ENCODE measurements at places on chromosomes 2 and 18.

- DNase-seq, result no peak
Measured at GRCh38 chr2:240437861-240438809, 2.7 kb downstream of the GPC1 start.

GRCh38 chr2:70565039-70565731 is 11.6 kb upstream of the TGFA start:
- no peak for DNase-seq

DNA sequence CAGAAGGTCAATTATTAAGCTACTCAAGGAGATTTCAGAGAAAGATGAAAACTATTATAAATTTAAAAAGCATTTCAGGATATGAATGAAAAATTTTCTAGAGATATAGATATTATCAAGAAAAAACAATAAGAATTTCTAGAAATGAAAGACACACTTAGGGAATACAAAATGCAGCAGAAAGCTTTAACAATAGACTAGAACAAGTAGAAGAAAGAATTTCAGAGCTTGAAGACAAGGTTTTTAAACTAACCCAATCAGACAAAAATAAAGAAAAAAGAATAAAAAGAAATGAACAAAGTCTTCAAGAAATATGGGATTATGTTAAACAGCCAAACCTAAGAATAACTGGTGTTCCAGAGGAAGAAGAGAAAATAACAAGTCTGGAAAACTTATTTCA is 34.4 kb downstream of the FLACC1 start:
- no peak for DNase-seq

DNA sequence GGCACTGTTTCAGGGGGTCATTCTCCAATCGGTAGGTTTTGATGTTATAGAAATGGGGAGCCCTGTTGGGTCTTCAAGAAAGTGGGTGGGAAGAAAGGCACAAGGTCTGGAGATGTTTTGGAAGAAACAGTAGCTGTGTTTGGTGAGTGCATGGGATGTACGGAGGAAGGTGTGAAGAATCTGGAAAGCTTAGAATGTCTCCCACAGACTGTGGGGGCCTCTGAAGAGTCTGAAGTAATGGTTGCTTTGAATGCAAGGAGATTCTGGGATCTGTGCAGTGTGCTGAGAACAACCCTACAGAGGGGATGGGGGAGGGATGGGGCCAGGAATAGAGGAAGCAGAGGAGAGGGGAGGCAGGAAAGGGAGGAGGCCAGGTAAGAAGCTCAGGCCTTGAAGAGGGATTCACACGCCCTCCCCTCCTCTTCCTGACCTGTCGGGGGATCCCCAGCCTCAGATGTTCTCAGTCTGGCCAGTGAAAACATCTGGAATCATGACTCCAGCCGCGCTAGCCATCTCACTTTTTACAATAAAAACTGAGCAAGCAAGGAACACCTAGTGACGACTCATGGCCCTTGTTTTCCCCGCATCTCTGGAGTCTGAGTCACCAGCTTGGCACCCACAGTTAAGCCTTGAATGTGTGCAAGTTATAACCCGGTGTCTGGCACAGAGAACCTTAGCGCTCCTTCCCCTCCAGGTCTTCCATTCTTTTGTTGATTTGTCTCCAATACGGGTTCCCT is 74.2 kb downstream of the SH3BP4 start:
- DNase-seq, result peak; percentile 59

DNA sequence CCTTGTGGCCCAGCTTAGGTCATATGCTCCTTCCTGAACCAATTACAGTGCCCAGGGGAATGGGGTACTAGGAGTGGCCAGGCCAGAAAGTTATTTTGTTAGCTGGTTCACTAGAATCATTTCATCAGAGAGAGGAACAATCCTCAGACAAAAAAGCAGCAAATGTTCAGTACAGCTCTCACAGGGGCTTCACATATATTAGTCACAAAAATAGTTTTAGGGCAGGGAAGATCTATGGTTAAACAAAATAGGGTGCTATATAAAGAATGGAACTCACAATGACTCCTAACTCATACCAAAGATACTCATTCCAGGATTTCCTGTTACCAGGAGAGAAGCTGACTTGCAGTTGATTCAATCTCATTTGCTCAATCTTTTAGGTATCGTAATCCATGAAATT is 71.0 kb downstream of the CWC22 start:
- DNase-seq, result no peak

DNA sequence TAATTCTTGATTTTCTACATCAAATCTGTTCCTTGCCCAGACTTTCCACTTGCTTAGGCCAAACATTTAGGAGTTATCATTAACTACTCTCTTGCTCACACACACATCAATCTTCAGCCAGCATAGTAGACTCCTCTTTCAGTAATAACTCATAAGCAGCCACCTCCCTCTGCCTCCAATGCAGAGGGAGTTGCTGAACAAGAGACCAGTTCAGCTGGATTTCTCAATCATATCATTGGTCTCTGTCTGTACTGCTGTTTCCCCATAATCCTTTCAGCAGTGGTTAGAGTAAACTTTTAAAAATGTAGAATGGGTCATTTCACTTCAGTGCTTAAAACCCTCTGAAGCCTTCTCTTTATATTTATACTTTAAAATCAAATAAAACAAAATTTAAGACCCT is 112.9 kb downstream of the SLC39A10 start:
- DNase-seq, result no peak

- DNase-seq, result no peak
Measured at GRCh38 chr2:208033701-208034502, 8.6 kb upstream of the PLEKHM3 start.

- no peak for DNase-seq
Measured at GRCh38 chr2:9939587-9940485, 11.7 kb upstream of the GRHL1 start.

GRCh38 chr18:21979171-21979560 is 190.2 kb upstream of the GATA6 start:
- no peak for DNase-seq

DNA sequence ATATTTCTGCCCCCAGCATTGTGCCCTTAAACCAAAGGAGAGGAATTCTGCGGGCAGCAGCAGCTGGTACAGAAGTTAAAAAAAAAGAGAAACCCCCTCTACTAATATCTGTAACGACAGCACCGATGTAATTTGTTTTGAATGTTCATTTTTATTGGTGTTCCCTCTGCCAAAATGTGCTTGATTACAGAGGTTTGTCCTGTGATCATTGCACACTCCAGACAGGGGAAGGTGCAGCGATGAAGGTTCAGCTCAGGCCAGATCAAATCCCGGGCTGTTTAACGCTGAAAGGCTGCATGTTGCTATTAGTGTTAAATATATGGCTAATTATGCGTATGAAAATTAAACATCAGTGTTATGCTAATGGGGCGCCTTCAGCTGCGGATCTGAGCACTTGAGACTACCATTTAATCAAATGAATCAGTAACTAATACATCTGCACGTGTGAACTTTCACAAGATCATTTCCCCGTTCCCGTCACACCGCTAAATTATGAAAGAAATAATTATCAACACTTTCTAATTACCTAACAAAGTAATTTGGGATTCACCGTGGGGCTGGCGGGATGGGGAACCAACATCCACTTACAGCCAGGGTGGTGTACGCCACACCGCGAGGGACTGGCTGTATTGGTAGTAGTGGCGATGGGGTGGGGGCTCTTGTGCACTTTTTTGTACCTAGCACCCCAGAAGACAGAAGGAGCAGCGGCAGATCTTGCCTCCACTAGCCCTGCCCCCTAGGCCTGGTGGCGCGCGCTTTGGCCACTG is 1.5 kb upstream of the DLX1 start:
- DNase-seq, result no peak

DNA sequence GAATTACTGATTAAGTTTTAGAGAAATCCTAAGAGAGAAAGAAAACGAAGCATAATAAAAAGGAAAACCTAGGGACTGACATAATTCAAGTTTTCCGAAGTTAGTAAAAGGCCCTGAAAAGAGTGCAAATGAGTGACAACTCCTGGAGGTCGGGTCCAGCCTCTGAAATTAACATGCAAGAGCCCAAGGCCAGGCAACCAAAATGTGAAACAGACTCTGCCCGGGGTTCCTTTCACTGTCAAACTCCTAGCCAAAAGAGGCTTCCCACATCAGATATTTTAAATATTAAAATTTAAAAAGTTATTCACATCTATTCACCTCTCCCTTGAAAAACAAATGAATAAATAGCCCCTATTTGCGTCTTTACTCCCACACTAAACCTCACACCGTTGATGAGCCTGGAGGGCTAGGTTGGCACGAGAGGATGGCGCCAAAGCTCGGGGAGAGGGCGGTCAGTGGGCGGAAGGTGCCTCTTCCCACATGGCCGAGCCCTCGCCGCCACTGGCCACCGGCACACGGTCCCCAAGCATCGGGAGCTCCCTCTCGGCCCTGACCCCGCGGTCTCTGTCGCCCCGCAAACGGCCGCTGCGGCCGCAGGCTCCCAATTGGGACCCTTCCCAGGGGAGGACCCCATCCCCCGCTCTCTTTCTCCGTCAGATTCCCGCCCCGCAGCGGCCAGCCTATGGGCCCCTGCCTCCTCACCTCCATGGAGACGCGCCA is 630 bp downstream of the PPM1G start:
- DNase-seq, result no peak

GRCh38 chr2:174044556-174044955 is 79.4 kb upstream of the SP3 start:
- DNase-seq, result no peak

- DNase-seq, result no peak
Measured at GRCh38 chr2:33485051-33485450, 8.6 kb downstream of the RASGRP3 start.

DNA sequence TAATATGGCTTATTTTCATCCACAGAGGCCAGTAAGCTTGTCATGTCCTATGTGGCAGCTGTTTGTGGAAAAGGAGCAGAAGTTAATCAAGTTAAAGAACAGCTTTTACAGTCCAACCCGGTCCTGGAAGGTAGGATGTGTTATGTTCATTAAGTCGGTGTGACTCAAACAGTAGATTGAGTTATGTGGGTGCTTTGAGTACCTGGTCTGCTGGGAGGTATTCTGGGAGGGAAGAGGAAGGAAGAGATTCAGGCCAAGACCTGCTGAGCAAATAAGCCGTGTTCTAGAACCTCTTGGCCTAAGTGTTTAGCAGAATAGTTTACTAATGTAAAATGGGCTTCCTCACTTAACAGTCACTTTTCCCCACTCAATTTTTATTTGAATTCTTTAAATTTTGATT is 96.2 kb downstream of the MYO1B start:
- DNase-seq, result no peak

DNA sequence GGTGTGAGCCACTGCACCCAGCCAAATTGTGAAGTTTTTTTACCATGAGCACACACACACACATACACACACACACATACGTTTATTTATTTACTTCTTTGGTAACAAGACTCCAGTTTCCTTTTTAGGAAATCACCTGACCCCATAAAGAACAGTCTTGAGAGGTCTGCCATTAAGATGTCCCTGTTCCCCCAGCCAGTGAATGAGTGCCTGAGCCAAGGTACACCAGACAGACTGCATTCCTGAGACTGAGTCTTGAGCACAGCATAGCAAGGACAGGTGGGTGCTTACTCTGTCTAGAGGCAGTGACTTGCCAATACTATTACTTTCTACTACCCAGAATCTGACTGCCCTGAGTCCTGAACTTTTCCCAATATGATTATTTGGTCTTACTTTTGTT is 167.2 kb upstream of the SATB2 start:
- DNase-seq, result no peak

DNA sequence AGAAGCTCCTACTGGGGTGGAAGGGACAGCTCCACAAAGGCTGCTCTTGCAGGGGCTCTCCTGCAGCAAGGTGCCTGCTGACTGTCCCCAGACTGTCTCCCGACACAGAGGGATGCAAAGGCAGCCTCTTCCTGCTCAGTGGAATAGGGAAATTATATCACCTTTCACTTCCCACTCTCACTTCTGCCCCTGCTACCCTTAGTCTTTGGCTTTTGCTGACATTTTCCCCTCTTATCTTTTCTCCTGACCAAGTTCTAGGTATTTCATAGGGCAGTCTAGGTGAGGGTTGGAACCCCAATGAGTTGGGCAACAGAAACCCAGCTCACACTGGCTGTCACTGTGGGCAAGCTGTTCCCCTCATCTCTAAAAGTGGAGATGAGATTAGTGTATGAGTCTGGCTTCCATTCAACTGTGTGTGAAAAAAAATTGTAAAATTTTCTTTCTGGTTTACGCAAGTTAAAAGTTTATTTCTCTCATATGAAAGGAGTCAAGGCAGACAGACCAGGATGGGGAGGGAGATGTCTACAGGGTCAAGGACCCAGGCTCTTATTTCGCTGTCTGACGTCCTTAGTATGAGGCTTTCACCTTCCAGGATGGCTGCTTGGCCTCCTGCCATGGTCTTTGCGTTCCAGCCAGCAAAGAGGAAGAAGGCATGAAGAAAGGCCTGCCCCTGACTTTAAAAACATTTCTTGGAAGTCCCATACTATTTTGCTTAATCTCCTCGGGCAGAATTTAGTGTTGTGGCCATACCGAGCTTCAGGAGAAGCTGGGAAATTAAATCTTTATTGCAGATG is 7.5 kb upstream of the MOCOS start:
- no peak for DNase-seq

DNA sequence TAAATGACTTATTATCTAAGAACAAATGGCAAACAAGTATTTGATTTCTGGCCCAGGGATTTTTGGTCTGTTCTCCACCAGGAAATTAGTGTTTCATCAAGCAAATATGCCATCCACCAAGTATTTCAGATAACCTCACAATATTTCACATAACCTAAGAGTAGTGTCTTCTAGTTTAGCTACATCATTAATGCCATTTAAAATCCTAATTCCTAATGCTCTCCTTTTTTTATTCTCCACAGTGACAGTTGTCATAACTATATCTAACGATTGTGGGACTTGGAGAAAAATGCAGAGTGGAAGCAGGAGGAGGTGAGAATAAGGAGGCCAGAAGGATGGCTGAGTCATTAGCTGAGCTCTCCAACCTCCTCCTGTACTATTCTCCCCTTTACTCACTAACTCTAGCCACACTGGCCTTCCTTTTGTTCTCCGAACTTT is 58.5 kb upstream of the CTLA4 start:
- DNase-seq, result no peak

- DNase-seq, result no peak
Measured at GRCh38 chr2:222878301-222878876, 17.6 kb downstream of the ACSL3 start.

- no peak for DNase-seq
Measured at GRCh38 chr18:56245866-56246580, 392.4 kb downstream of the TXNL1 start.

GRCh38 chr2:211477537-211478275 is 921.3 kb downstream of the CPS1 start:
- DNase-seq, result no peak

GRCh38 chr2:205461678-205462665 is 220.3 kb upstream of the NRP2 start:
- DNase-seq, result no peak

GRCh38 chr2:202042444-202042843 is 8.8 kb downstream of the FZD7 start:
- DNase-seq, result no peak

DNA sequence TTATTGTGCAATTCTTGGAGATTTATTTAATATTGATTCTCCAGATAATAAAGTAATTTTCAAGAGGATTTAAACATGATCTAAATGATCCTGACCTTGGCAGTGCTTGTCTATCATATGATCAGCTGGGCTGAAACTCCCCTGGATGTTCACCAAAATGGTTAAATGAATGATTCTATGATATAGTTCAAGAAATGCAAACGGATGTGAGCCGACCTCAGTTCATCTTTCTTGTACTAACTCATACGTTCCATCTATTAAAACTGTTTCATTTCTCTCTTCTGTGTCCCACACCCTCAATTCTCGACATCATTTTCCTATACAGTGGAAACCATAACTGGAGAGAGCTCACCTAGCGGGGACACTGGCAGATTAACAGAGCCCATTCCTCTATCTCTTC is 281.7 kb upstream of the CCDC68 start:
- DNase-seq, result no peak

Data from non-pigmented ciliary epithelial cell (primary cell).